ENCODE measurements at places on chromosomes 16 and 17.

DNA sequence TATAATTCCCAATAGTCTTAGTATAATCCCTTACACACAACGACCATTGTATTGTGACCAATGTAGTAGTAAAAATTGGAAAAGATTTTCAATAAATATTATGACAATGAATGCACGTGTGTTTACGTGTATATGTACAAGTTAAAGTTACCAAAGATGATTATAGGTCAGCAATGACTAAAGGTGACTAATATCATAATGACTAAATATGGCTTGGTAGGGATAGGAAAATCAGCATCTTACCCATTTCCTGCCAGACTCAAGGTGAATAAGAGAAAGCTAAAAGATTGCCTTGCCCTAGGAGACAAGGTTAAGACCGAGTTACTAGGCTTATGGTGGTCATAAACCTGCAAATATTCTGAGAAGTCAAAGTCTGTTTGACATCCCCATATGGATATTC, 34.4 kb downstream of the CPD start:
- DNase-seq = no peak

DNA sequence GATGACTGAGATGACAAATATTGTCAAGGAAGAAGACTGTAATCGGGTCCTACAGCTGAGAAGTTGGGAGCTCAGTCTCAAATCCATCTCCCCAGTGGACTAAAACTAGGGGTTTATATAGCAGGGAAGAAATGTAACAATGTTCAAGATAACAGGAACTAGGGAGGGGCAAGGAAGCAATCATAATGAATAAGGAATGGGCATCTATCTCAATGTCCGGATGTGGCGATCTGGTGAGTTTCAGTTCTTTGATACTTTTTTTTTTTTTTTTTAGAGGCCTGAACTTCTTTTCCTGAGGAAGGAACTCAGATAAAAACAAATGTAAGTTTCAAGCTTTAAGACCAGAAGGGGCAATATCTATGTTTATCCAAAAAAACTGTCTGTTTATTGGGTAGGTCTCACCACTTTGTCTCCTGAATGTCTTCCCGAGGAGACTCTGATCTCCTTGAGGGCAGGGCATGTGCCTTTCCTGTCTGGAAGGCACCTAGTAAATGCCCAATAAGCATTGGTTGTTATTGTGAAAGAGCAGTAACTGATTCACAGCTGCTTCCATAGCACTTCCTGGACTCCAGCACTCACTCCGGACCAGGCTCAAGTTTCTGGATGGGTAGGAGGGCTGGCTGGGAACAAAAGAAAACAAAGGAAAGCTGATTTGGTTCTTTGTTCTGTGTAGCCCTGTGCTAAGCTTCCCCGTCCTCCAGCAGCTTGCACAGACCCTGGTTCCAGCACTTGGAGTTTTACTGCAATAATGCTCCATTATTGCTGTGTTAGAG, 51.9 kb downstream of the MEOX1 start:
- no peak for DNase-seq

- DNase-seq = no peak
Measured at GRCh38 chr16:3573146-3573815, 3.9 kb downstream of the NLRC3 start.

- DNase-seq = no peak
Measured at GRCh38 chr16:77553130-77553529, 118.3 kb upstream of the ADAMTS18 start.

DNA sequence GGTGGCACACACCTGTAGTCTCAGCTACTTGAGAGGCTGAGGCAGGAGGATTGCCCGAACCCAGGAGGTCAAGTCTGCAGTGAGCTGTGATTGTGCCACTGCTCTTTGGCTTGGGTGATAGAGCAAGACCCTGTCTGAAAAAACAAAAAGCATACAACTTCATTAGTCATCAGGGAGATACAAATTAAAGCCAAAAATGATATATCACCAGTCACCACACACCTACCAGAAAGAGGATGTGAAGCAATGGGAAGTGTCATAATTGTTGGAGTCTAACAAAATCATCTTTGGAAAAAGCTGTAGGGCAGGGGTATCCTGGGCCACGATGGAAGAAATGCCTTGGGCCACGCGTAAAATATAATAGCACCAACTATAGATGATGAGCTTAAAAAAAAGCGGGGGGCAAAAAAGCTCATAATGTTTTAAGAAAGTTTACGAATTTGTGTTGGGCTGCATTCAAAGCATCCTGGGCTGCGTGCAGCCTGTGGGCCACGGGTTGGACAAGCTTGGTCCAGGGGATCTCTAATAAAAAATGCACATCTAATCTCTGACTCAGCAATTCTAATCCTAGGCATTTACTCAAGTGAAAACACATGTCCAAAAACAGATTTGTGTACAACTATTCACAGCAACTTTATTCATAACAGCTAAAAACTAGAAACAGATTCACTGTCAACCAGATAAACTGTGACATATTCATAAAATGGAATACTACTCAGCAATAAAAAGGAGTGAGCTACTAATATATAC, 65.9 kb downstream of the HIC1 start:
- DNase-seq = no peak

DNA sequence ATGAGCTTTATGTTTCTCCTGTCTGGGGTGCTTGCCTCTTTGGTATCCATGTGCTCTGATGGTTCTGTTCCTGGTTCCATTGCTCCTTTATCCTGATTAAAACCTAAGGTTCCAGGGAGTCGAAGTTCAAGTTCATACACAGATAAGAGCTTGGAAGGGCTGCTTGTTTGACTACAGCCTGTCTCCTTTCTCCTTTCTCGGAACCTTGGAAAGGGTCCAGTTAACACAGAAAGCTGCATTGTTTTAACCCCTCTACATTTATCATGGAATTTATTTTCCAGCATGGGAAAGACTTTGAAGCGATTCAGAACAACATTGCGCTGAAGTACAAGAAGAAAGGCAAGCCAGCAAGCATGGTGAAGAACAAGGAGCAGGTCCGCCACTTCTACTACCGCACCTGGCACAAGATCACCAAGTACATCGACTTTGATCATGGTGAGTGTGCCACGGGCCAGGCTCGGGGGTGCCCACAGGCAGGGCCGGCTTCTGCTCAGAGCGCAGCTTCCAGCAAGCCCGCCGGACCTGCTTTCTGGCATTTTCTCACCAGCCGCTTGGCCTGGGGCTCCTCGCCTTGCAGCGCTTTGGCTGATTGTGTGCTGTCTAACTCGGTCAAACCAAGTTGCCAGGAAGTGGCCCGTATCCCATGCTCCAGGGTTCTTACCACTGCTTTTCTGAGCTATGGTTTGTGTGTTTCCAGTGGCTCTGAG, 19.9 kb downstream of the CRAMP1 start:
- DNase-seq = no peak

DNA sequence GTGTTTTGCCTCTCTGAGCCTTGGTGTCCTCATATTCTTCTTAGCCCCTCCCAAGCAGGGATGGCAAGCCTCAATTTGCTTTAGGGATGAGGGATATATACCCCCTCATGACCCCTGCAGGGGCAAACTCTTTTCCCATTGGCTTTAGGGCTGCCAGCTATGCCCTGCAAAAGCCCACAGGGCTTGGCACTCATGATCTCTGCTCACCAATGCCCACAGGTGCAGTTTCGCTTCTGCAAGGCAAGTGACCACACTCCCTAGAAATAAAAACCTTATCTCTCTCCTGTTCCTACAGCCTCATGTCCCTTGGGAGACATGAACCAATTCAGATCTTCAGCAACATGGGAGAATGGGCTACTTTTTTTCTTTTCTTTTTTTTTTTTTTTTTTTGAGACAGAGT, 8.8 kb downstream of the BEAN1 start:
- no peak for DNase-seq

DNA sequence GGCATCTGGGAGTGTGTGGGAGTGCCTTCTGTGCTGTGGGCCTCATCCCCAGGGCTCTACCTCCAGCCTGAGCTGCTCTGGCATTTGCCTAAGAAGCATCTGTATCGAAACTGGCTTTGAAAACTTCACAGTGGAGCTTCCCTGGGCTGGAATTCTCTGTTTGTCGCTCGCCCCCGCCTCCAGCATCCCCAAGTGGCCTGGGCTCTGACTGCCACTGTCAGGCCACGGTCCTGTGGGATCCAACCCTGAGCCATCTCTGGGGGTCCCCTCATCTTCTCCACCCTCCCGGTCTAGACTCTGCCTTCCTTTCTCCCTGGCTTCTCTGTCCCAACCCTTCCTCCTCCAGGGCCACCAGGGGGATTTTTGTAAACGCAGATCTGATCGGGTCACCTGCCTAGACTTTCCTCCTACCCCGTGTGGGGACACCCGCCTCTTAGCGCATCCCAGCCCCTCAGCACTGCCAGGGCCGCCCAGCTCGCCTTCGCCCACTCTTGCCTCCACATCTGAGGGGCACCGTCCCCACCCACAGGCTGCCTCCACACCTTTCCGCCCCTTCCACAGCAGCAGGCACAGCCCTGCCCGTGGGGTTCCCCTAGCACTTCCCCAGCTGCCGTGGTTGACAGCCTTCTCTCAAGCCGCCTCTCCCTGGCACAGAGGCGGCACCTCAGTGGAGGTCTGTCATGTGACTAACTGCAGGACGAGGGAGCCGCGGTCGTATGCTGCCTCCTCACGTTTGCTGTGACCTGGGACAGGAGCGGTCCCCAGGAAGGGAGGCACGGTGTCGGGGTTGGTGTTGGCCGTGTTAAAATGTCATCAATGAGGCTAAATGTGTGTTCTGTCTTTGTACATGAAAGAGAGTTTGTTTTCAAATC, 12.0 kb downstream of the TBC1D24 start:
- DNase-seq = peak; percentile 51

GRCh38 chr16:80105160-80105559, 435.6 kb upstream of the DYNLRB2 start:
- DNase-seq = no peak

- DNase-seq = no peak
Measured at GRCh38 chr16:72493716-72494415, 321.9 kb upstream of the PMFBP1 start.

DNA sequence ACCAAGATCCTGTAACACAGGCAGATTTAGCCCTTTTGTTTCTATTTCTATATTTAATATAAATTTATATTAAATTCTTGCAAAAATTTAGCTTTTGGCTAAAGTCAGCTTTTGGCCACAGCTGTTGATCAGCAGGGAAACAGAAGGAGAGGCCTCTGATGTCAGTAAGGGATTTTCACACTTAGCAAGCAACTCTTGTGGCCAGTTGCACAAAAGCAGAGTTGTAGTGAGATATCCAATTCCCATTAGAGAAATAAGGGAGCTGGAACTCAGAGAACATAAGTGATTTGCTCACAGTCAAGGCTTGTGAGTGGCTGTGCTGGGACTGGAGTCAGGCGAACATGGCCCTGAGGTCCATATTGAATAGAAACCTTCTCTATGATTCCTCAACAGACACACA, 16.7 kb upstream of the HEATR6 start:
- no peak for DNase-seq

DNA sequence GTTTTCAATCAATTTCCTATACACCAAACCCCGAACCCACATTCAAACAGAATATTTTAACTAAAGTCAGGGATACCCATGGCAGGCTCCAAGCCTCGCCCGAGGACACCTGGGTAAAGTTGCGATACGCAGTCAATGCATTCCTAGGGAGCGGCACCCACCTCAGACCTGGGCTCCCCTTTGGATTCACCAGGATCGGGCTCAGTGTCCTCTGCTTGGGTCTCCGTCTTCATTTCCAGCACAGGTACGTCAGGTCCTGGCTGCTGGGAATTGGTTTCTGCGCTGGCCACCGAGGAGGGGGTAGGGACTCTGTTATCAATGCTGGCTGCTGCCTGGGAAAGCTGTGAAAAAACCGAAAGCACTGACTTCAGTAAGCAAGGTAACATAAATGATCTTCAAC, 51.7 kb upstream of the TRAP1 start:
- DNase-seq = no peak

DNA sequence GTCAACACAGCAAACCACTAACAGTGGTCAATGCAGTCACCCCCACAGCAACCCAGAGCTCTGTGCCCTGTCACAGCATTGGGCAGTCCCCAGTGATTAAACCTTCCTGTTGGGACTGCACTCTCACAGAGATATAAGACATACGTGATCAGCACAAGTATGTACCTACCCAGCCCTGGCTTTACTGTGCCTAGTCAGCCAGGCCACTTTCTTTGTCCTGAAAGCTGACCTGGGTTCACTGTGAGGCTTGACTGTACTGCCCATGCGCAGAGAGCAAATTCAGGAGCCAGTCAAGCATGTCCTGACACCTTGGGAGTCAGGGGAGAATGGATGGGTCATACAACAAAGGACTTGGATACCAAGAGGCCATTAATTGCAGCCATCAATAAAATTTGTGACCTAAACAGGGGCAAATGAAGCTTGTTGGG, 10.9 kb upstream of the TMEM170A start:
- DNase-seq = no peak

DNA sequence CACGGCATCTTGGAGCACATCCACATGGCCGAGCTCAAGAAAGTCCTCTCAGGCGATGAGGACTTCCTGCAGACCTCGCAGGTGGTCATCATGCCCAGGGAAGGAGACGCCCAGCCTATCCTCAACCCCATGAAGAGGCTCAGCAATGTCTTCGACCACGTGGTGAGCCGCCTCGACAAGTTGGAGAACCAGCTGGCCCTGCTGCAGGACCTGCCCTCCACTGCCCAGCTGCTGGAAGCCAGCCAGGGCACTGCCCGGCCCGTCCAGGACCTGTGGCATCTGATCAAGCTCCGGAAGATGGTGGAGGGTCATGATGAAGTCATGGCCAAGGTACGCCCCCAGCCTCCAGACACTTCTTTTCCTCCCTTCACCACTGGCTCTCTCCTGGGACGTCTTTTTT, 440 bp downstream of the C16orf96 start:
- DNase-seq = no peak

DNA sequence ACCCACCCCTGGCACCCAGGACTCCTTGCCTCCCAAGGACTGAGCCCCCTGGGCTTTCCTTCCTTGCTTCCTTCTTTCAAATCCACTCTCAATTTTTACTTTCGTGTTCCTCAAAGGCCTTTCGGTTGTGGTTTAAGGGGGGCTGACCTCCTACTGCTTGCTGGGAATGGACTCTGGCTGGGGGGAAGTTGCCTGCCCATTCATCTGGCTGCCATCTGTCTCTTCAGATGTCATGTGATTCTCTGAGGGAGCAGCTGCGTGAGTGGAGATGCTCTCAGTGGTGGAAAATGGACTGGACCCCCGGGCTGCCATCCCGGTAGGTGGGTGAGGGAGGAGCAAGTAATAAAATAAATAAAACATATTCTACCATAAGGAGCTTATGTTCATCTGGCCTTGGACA, 93.8 kb upstream of the RPRML start:
- DNase-seq = no peak

GRCh38 chr16:68346892-68347480, 36.2 kb downstream of the PRMT7 start:
- no peak for DNase-seq

DNA sequence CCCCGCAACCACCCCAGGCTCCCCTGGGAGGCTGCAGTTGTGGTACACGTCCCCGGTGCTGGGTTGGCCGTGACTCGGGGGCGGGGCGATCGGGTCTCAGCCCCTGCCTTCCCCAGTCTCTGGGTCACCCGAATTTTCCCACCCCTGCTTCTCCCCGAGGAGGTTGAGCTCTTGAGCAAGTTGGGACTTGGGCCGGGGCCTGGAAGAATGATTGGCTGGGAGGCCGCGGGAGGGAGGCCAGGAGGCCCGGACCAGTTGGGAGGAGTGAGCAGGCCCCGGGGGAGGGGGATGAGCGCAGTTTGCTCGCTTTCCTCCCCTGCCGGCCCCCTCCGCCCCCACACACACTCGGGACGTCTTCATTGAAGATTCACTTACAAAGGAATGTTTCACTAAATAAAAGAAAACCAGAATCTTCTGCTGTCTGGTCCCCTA, 4.5 kb upstream of the HEXIM1 start:
- no peak for DNase-seq
